GM23248 (cell line): ENCODE measurements at places on chromosomes 6 and 20. TPM values are rescaled to one million over a fixed set of nuclear protein-coding genes. Genes with fewer than 3 reads are reported as not detected.

DNA sequence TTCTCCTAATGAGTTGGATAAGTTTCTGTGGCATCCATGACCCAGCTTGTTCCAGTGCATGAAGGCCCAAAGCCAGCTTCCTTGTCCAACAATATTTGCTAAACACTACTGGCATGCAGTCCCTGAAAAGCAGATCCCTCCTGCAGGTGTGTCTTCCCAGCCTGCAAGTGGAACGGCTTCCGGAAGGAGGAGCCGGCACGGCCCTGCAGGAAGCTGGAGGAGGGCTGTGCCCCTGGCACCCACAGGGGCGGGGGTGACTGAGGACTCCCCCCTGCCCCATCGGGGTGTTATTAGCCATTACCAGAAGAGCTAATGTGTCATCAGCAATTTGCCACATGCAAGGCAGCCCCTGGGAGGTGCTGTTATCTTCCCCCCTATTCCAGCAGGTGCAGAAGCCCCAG is 27.4 kb downstream of the NPEPL1 start:
- no peak for DNase-seq

CSTF1 gene
- 41.7 and 42.1 TPM in 2 replicates for polyA plus RNA-seq

QKI gene
- polyA plus RNA-seq: 12.6 and 13.6 TPM in 2 replicates

DNA sequence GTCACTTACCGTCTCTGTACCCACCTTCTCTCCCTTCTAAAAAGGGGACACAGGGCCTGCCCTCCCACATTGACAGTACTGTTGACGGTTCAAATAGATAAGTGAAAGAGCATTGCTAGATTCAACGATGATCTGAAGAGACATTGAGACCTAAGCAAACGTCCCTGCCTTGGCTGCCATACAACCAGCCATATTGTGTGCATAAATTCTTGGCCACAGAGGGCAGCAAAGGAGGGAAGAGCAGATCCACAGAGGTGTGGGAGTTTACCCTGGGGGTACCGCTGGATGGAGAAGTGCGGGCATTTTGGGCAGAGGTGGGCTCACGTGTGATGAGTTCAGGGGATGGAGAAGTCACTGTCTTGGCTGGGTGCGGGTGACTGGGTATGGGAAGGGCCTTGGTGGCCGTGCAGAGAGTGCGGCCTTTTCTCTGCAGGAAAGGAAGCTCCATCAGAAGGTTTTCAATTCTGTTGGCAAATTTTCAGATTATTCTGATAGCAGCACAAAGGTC is 85.6 kb downstream of the POPDC3 start:
- no peak for DNase-seq
